Islet precursor cell (in vitro differentiated cells): ENCODE measurements at places on chromosomes 11 and 22.

GRCh38 chr11:64132191-64132771 is 33.6 kb downstream of the MACROD1 start:
- DNase-seq = no peak

- DNase-seq = no peak
These were observed 687 bp downstream of the ZNF202 start for GRCh38 chr11:123740787-123741158.

GRCh38 chr22:37940698-37941376 is 12.6 kb downstream of the C22orf23 start:
- no peak for DNase-seq

DNA sequence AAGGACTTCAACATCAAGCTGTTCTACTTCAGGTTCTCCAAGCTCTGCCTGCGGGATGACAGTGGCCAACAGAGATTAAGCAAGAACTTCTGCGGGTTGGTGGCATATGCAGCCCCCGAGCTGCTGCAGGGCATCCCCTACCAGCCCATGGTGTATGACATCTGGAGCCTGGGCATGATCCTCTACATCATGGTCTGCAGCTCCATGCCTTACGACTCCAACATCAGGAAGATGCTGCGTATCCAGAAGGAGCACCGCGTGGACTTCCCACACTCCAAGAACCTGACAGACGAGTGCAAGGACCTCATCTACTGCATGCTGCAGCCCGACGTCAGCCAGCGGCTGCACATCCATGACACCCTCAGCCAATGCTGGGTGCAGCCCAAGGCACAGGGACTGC is 2.8 kb upstream of the DGCR2 start:
- DNase-seq = no peak

DNA sequence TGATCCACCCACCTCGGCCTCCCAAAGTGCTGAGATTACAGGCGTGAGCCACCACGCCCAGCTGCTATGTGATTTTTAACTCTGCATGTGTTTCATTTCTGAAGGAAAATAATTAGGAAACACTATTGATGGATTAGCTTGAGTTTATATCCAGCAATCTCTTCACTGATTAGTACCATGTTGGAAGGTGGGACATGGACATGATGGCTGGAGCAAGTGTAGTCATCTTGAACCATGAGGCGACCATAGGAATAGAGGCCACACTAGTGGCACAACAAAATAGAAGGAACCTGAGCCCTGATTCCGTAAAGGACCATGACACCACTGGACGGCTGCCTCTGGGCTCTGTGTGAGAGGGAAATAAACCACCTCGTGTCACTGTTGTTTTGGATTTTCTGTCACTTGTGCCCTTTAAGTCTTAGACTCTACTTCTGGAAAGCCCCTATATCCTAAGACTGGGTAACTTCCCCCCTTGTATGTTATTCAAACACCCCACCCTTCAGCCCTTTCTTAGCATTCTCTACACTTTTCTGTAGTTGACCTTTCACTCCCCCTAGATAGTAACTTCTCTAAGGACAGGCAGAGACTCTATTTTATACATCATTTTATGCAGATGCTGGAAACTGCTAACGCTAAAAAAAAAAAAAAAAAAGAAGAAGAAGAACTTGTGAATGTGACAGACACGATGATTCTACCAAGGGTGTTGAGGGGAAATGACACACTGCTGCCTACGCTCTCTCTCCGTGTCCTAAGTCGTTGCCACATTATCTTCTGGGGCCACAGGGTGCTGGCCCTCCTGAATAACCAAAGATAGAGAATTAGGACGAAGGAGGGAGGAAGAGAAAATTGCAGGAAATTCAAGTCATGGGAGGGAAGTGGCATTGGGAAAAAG is 2.7 kb upstream of the VPS37C start:
- no peak for DNase-seq

DNA sequence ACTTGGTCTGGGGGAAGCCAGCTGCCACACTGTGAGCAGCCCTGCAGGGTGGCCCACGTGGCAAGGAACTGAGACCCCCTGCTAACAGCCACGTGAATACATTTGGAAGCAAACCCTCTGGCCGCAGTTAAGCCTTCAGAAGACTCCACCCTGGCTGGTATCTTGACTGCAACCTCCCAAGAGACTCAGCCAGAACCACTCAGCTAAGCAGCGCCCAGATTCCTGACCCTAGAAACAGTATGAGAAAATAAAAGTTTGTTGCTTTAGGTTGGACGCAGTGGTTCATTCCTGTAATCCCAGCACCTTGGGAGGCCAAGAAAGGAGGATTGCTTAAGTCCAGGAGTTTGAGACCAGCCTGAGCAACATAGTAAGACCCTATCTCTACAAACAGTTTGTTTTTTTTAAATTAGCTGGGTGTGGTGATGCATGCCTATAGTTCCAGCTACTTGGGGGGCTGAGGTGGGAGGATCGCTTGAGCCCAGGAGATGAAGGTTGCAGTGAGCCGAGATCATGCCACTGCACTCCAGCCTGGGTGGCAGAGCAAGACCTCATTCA is 8.7 kb downstream of the ZMAT5 start:
- DNase-seq = no peak

DNA sequence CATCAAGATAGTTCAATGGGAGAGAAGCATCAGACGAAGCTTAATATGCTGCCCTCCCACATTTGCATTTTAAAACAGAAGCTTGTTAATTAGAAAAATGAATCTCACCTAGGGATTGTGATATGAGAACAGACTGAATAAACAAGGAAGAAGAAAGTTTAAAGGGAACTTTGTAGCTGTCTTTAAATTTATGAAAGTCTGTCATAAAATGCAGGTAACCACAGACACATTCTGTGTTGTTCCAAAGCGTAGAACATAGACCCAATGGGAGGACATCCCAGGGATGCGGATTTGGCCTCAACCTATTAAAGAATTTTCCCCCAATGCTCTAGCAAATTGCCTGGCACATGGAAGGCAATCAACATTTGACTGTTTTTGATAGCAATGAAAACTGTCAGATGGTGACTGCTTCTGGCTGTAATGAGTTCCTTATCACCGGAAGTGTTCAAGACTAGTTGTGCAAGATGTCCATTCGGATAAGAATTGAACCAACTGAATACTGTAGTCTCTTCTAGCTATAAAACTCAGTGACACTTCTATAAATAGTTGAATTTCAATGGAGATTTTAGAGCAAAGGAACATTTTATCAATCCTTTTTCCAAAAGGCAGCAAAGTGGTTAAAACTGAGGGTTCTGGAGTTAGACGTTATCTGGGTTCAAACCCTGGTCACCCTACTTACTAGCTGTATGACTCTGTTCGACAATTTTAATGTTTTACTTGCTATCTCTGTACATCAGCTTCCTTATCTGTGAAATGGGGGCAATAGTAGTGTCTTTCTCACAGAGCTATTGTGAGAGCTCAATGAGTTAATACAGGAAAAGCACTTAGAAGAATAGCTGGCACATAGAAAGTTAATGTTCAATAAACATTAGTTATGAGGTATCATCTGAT is 64.9 kb downstream of the LIF start:
- DNase-seq = no peak
